Fibroblast of skin of scalp (primary cell): ENCODE measurements at places on chromosomes 2 and 18.
A peak's percentile ranks its signal among the peaks of the same experiment; 100 is the strongest.

GRCh38 chr2:95031076-95031725, 5.7 kb downstream of the MAL start:
- DNase-seq = no peak

GRCh38 chr2:85766229-85766628, 12.4 kb downstream of the ATOH8 start:
- DNase-seq = no peak

DNA sequence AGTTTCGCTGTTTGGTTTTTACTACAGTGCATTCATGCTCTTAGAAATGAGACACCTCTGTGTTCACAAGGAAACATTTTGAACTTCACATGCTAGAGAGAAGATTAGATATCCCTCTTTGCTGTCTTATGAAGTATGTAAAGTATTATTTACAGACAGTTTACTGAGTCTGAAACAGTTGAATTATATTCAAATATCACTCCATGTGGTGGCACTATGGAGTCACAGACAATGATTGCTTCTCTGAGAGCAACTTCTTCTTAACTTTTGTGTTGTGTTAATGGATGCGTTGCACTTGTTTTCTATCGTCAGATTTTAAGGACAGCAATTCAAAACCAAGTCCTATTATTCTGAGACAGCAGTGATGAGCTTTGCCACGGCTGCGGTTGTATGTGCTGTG, 823.6 kb downstream of the GALR1 start:
- no peak for DNase-seq

DNA sequence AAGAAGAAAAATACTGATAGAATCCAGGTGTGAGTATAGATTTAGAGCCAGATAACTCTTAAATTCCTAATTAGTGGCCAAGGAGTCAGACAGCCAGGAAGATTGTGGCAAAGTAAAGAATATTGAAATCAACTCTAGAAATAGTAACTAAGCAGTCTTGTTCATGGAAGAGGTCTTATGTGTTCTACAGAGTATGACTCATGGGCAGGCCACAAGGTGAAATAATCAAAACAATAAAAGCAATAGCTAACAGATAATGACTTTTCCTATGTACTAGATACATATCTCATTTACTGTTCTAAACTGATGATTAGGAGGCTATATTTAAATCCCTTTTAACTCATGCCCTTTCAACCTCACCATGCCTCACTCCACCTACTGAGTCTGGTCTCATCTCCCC, 227.4 kb upstream of the COL3A1 start:
- no peak for DNase-seq

DNA sequence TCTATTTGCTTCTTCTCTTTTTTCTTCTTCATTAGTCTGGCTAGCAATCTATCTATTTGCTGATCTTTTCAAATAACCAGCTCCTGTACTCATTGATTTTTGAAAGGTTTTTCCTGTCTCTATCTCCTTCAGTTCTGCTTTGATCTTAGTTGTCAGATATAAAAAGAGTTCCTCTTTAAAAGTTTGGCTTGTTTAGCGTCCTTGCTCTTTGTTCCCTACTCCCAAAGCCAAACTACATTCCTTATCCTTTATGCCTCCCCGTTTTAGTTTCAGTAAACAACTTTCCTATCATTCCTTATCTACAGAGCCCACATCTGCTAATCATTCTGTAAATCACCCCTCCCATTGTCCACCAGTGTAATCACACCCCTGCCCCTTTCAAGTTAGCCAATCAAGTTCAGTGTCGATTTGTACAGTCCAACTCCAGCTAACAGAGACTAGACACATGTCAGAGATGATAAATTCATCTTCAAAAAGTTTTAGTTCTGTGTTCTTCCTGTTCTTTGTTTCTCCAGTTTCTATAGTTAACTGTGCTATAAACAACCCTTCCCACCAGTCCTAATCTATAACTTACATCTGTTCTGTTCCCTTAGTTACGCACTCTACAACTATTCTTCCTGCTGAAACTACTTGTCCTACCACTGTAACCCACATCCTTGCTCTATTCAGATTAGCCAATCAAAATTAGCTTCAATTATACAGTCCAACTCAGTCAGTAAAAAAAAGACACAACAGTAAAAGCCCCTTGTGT, 44.4 kb downstream of the TFPI start:
- no peak for DNase-seq

GRCh38 chr2:173402405-173402974, 47.8 kb downstream of the CDCA7 start:
- DNase-seq = peak; percentile 82

DNA sequence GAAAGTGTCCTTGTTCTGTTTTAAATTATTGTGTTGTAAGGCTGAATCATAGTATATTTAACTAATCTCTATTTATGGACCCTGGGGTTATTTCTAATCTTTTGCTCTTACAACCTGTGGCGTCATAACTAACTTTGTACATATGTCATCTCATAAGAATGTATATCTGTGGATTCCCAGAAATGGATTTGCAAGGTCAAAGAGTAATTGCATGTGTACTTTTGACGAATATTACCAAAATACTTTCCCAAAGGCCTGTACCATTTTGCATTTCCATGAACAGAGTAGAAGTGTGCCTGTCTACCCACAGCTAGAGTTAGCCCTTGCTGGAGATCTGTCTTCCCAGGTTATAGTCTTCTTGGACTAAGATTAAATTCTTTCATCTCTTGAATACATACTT, 42.8 kb downstream of the SEMA4F start:
- peak; percentile 51 for DNase-seq

DNA sequence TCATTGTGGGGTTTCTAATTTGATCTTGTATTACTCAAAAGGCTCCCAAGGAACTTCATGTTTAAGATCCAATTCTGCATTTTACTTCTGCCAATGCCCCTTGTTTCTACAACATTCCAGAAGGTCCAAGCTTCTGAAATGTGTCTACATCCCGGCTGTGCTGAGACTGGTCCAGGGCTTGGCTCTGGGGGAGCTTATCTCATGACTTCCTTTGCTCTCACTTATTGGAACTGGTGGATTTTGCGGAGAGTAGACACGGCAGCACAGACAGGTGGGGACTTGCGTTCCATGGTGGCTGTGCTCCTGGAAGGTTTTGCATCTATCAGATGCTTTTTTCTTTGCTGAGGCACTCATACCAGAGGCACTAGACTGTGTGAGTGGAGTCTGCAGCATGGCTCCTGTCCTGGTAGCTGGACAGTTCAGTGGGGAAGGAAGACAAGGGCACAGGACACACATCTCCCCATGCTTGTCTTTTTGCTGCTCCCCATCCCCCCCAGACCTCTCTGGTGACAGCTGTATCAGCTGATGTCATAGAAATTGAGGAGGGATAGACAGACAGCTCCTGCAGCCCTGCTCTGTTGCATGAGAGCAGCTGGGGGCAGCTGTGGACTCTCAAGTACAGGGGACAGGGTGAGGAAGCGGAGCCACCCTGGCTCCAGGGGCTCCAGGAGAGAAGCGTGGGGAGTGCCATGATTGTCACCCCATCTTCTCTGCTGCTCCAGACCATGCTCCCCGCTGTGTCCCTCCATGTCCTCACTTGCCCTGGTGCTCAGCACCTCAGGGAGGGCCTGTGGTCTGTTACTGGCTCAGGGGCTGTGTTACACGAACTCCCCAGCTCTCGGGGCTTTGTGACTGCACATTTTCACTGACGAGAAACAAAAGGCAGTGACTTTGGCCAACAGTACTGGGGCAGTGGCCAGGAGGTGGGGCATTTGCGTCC, 46.0 kb downstream of the ACAA2 start:
- no peak for DNase-seq

DNA sequence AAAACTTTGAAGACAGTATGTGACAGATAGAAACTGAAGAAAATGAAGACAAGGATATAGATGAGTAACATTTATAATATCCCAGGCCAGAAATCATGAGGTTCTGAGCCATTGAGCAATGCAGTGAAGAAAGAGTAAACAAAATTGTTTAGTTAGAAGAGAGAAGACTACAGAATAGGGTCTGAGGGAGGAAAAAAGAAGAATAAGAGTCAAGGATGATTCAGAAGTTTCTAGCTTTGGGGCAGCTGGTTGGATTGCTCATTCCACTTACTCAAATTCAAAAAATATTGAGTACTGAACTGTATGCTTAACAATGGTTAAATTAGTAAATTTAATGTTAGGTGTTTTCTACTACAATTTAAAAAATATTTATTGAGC, 155.0 kb upstream of the OTX1 start:
- DNase-seq = no peak

- DNase-seq = no peak
Measured at GRCh38 chr2:132664096-132664495, 5.9 kb downstream of the LYPD1 start.

DNA sequence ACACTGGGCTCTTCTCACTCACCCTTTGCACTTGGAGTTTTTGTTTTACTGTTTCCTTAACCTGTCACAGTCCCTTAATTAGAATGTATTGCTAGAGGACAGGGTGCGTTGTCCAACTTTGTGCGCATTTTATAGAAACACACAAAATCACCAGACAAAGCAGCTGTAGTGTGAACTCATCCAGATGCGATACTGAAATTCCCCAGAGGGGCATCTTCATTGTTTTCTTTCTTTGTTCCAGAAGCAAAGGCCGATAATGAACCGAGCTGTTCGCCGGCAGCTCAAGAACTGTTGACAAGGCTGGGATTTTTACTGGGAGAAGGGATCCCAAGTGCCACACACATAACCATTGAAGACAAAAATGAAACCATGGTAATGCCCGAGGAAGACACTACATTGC, 137.6 kb downstream of the WDSUB1 start:
- DNase-seq = no peak

DNA sequence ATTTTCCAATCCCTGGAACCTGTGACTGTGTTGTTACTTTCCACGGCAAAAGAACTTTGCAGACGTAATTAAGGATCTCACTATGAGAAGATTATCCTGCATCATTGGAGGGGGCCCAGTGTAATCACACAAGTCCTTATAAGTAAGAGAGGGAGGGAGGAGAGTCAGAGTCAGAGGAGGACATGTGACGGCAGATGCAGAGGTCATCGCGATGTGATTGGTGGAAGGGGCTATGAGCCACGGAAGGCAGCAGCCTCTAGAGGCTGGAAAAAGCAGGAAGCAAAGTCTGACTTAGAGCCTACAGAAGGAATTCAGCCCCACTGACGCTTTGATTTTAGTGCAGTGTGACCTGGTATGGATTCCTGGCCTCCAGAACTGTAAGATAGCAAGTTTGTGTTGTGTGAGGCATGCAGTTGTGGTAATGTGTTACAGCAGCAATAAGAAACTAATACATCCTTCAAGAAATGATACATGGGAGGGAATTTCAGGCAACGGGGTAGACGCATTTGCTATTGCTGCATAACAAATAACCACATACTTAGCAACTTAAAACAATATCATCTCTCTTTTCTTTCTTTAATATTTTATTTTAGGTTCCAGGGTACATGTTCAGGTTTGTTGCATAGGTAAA, 112.7 kb upstream of the SERPINE2 start:
- DNase-seq = no peak

- no peak for DNase-seq
Measured at GRCh38 chr18:69703461-69703860, 244.2 kb downstream of the CD226 start.
